ENCODE measurements at places on chromosomes 4 and X.
A peak's percentile ranks its signal among the peaks of the same experiment; 100 is the strongest.

DNA sequence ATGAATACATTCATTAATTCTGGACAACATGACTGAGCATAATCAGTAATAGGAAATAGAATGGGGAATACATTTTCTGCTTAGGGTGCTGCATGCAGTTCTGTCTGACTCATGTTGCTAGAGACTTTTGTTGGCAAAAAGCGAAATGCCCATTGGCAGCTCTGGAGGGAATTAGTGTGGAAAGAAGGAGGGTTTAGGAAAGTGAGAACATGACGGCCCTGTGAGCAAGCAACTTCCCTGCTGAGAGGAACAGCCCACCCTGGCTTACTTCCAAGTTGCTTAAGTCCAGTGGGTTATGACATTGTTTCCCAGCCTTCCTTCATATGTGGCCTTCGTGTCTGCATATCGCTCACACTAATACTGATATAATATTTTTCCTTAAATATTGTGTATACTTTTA is 13.8 kb downstream of the MAD2L1 start:
- no peak for DNase-seq

GRCh38 chr4:157713342-157713741 is 459.5 kb downstream of the GASK1B start:
- no peak for DNase-seq

DNA sequence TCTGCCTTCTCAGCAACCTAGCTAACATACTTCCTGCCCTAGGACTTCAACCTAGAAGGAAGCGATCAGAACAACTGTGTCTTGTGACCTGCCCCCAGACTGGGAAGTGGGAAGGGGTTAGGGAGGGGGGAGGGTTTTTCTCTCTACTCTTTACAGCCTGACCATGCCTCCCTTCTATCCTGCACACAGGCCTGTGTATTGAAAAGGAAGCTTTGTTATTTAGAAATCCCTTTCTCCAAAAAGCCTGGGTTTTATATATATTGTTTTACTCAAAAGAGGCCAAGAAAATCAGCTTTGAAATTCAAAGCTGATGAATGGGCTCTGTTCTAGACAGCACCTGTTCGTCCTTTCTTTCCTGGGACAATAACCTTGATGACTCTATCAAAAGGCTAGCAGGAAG is 35.2 kb upstream of the SMS start:
- DNase-seq = no peak

DNA sequence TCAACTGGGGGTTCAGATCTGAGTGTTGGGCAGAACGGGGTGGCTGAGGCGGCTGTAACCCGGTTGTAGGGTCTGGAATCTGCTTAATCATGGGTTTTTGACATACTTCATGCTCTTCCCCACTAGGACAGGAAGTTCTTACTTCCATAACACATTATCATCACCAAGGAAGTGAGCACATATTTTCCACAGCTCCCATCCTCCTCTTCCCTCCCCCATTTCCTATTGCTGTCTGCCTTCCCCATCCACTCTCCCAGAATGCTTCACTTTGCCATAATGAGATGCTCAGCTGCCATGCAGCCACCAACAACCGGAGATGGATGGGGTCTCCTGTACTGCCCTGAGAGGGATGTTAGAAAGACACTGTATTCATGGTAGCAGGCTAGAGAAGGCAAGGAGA is 6.4 kb upstream of the DCUN1D4 start:
- DNase-seq = no peak

- DNase-seq = peak; percentile 75
These were observed 10.4 kb downstream of the AFP start for GRCh38 chr4:73446336-73446938.
